CD4-positive, CD25-positive, alpha-beta regulatory T cell (primary cell): ENCODE measurements at places on chromosomes 16 and 17. TPM values are rescaled to one million over a fixed set of nuclear protein-coding genes. Genes with fewer than 3 reads are reported as not detected.

Gene TMEM88
- 31.5 TPM for total RNA-seq

Gene TOX3
- not detected for total RNA-seq

Gene ZNF778
- total RNA-seq: 7.9 TPM

Gene KRT15
- not detected for total RNA-seq

Gene SDR42E2
- 3.5 TPM for total RNA-seq

Gene TNFRSF17
- total RNA-seq: not detected

Gene MAPT
- total RNA-seq: 0.69 TPM

Gene FOXN1
- total RNA-seq: not detected

Gene CHAD
- total RNA-seq: not detected

Gene ADAD2
- total RNA-seq: not detected

Gene GPRC5C
- not detected for total RNA-seq

Gene MFSD11
- total RNA-seq: 45.6 TPM

Gene MRTFB
- total RNA-seq: 21.9 TPM

Gene OTOP2
- total RNA-seq: not detected

Gene LAT
- 282 TPM for total RNA-seq

Gene SMIM5
- 1.6 TPM for total RNA-seq

Gene LLGL1
- total RNA-seq: 16.6 TPM

Gene HGS
- 148 TPM for total RNA-seq

Gene ZNF423
- 0.05 TPM for total RNA-seq

Gene MYO15A
- 0.81 TPM for total RNA-seq
